Endodermal cell (in vitro differentiated cells): ENCODE measurements at places on chromosomes 11 and 22. TPM values are rescaled to one million over a fixed set of nuclear protein-coding genes. Genes with fewer than 3 reads are reported as not detected.
A peak's percentile ranks its signal among the peaks of the same experiment; 100 is the strongest.

The NCF4 gene
- not detected in 2 replicates for total RNA-seq

The TRIM66 gene
- 3.4 and 4.6 TPM in 2 replicates for total RNA-seq

The TIMP3 gene
- 17.1 and 20.4 TPM in 2 replicates for total RNA-seq

The TCN1 gene
- total RNA-seq, result not detected in 2 replicates

The THRSP gene
- not detected in 2 replicates for total RNA-seq

The BTG4 gene
- total RNA-seq, result not detected in 3 replicates

The HBD gene
- total RNA-seq, result not detected in 3 replicates

The KCNK7 gene
- 0.75 and 1.2 TPM in 2 replicates for total RNA-seq

The VSTM5 gene
- 0.29 to 0.44 TPM (median 0.35 TPM) in 3 replicates for total RNA-seq

The GLB1L2 gene
- 11.0 and 12.5 TPM in 2 replicates for total RNA-seq

The PRRG4 gene
- total RNA-seq, result 1.8 and 2.9 TPM in 2 replicates

The CCDC81 gene
- 33.3 and 36.6 TPM in 2 replicates for total RNA-seq

GRCh38 chr11:86013713-86014112 is 55.2 kb downstream of the PICALM start:
- DNase-seq, result no peak

GRCh38 chr11:108117746-108118371 is 3.5 kb upstream of the ACAT1 start:
- no peak for DNase-seq

GRCh38 chr11:72204886-72205285 is 11.7 kb upstream of the FOLR2 start:
- no peak for DNase-seq

DNA sequence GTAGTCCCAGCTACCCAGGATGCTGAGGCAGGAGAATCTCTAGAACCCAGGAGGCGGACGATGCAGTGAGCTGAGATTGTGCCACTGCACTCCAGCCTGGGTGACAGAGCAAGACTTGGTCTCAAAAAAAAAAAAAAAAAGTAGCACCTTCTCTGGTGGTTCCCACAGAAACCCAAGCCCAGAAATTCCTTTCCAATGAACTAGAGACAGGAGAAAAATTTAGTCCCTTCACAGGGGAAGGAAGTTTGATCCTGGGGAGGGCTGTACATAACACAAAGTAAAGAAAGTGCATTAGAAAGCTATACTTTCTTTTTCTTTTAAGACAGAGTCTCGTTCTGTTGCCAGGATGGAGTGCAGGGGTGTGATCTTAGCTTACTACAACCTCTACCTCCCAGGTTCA is 25.5 kb upstream of the APOA1 start:
- DNase-seq, result no peak

DNA sequence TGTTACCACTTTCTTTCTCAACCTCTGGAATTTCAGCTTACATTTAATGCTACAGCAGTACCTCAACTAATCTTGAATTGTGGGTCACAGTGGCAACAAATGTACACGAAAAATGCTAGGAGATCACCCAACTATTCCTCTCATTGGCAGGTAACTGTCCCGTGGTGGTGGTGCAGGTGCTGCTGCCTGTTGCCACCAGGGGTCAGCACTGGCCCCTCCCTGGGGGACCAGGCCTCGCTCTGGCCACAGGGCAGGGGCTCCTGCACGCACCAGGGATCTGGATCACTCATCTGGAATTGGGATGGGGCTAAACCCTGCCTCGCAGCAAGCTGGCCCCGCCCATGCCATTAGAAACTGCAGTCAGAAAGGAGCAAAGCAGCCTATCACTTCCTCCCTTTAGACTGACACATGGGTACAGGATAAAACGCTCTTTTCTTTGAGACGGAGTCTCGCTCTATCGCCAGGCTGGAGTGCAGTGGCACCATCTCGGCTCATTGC is 6.9 kb upstream of the POLDIP3 start:
- peak; percentile 96 for DNase-seq

GRCh38 chr11:134349109-134349801 is 17.5 kb downstream of the GLB1L2 start:
- peak; percentile 59 for DNase-seq

DNA sequence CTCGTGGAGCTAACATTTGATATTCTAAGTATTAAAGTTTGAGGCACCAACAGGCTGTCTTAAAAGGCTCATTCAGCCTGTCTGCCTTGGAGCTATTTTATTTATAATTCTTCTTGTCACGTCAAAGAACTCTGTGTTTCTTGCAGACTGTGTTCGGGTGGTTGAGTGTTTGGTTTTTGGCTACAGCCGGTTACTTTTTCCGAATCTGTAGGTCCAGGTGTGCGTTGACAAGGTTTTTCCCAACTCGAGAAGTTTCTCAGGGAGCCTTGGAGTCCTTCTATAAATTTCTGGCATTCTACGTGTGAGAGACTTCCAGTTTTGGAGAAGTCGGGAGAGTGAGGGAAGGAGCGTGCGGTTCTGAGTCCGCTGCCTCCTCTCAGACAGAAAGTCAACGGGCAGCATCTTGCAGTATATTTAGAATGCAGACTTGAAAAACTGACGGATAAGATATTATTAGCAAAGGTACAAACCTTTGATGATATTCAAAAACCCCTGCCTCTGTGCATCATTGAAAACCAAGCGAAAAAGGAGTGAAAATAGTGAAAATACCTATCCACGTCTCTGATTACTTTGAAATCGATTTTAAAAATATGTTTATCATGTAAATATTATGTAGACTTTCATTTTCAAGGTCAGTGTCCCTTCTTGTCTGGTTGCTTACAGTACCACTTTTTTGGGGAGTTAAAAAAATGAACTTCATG is 85.2 kb upstream of the PPARA start:
- peak; percentile 8 for DNase-seq

GRCh38 chr22:47783433-47784366 is 1021.2 kb downstream of the TBC1D22A start:
- DNase-seq, result peak; percentile 85

DNA sequence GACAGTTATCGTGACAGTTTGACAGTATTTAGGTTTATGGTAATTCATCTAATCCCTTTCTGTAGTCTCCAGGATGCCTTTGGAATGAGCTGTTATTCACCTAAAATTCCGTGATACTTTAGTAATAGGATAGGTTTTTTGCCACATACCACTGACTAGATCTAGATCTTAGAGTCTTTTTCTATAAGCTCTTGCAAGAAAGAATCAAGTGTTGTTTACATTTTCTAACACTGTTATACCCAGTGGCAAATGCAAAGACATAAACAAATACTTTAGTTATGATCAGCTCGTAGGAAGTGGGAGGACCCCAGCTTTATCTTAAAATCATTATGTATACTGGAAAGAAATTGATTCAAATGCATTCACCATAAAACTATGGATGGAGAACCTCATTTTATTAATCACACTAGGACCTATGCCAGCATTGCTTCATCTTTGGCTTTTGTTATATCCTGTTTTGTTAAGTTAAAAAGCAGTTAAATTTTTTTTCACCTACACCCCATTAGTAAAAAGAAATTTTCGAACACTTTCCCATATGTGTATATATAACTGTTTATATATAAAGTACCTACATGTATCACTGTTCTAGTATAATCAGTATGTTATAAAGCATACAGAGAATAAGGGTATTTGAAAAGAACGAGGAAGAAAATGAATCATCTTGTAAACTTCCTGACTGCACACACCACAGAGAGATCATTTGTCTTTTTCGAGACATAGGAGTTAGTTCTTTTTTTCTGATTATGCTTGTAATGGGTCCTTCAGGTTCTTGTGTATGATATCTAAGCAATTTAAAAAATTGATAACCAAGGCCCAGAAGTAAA is 60.9 kb downstream of the PDHX start:
- DNase-seq, result no peak

GRCh38 chr11:123426789-123427188 is 3.3 kb upstream of the GRAMD1B start:
- DNase-seq, result no peak

DNA sequence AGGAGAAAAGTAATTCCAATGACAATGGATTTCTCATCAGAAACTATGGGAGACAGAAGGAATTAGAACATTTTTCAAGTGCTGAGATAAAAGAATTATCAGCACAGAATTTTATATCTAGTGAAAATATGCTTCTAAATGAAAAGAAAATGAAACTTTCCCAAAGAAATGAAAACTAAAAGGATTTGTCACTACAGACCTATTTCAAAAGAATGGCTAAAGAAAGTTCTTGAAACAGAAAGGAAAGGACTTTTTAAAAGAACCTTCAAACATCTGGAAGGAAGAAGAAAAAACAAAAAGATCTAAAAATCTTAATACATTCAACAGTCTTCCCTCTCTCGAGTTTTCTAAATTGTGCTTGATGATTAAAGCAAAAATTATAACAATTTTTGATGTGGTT is 255.4 kb downstream of the FAM76B start:
- no peak for DNase-seq

- DNase-seq, result no peak
These were observed 1.3 kb downstream of the MYH9 start for GRCh38 chr22:36386351-36386899.

DNA sequence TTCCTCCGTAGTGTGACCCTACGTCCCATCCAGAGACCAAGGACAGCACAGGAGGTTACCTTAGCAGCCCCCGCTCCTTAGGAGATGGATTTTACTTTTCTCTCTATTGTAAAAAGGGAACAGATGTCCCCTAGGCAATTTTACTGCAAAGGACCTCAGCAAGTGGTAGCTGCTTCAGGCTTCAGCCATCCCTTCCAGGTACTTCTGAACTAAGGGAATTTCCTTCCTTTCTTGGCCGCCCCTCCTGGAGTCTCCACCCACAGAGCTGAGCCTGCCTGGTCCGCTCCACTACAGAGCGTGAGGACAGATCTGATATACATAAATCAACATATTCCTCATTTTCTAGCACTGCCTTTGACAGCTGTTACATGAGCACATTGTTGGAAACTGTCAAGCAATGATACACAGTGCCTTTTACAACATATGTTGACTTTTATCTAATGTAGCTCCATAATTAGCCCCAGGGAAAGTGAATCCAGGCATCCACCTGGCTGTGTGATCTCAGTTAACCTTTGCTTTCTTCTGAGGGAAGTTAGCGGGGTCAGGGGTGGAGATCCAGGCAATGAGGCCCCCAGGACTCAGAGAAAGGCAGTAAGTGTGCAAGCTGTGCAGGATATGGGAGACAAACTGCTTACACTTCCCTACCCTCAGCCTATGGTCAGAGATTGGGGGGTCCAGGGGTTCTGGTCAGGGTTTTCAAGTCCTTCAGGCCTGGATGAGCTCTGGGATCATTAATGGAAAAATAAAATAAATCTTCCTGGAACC is 51.9 kb downstream of the SPATA19 start:
- DNase-seq, result no peak

DNA sequence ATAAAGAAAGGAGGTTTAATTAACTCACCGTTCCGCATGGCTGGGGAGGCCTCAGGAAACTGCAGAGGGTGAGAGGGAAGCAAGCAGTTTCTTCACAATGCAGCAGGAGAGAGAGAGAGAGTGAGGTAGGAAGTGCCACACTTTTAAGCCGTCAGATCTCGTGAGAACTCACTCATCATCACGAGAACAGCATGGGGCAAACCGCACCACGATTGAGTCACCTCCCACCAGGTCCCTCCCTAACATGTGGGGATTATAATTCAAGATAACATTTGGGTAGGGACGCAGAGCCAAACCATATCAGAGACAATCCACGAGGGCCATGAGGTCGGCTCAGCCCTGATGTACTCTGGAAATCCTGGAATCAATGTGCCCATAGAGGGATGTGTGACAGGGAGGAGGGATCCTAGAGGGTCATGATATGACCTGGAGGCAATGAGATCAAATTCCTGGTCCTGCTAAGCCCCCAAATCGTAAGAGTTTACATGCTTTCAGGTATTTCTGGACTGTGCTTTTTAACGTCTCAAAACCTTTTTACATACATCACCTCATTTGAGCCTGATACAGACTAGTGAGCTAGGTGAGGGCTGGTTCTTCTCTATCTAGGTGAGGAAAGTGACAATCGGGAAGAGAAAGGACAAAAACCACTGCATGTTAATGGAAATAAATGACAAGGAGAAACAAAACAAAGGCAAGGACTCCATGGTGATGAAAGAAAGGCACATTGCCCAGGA is 19.5 kb upstream of the RASSF10 start:
- peak; percentile 50 for DNase-seq

DNA sequence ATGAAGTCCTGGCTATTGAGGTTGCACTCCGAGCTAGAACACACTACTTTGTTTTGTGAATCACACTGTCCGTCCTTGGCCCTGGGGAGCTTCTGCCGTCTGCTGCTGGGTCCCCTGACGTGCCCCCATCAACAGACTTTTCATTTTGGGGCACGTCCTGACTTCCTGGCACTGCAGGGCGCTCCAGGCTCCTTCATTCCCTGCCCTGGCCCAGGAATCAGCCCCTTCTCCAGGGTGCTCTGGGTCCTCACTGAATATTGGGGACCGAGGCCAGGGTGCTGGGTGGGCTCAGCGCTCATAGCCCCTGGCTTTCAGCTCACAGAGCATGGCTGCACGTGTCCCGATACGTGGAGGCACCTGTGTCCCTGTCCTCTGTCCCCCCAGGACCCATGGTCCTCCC is 22.2 kb downstream of the TSPAN4 start:
- no peak for DNase-seq

DNA sequence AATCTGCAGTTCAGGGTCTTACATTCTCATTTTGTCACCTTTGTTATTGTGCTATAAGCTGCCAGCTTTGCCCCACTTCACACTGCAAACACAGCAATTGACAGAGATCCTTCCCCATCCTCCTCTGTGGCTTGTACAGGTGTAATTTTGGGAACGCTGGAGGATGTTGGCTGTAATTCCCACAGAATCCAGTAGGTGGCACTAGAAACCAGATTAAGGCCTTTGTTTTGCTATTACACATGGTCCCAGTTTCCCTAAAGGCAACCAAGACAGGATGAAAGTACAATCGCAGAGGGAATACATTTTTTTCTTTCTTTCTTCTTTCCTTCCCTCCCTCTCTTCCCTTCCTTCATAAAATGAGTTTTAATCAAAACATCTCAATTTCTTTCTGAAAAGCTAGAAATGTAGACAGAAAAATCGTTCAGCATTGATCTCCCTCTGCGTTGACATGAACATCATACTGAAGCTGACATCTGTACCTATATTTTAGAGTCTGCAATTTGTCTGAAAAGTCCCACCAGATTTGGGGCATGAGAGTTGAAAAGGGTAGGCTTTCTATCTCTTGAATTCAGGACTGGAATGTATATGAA is 21.3 kb upstream of the NELL1 start:
- peak; percentile 86 for DNase-seq

- peak; percentile 86 for DNase-seq
These were observed 22.0 kb downstream of the TBRG1 start for GRCh38 chr11:124644426-124645280.

DNA sequence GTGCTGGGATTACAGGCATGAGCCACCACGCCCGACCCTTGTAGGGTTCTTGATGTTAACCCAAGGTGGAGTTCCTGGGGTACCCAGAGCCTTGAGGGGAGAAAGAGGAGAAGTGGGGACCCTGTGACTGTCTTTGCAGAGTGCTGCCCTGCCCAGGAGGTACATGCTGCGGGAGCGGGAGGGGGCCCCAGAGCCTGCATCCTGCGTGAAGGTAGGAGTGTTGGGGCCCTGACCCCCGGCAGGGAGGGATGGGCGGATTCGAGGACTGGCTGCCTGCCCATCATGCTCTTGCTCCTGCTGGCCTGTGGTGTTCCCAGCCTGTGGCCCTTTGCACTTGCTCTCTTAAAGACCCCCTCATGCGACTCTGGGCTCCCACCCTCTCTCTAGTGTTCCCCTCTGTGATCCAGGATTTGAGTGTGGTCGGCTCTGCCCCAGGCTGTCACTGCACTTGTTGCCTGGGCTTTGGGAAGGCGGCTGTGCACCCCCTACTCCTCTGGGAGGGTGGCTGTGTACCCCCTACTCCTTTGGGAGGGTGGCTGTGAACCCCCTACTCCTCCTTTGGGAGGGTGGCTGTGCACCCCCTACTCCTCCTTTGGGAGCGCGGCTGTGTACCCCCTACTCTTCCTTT is 4.5 kb downstream of the SCO2 start:
- no peak for DNase-seq
